ENCODE measurements at places on chromosomes 4 and X. TPM values are rescaled to one million over a fixed set of nuclear protein-coding genes. Genes with fewer than 3 reads are reported as not detected.
A peak's percentile ranks its signal among the peaks of the same experiment; 100 is the strongest.

The SLC10A3 gene
- polyA plus RNA-seq = 30.5 TPM

The TMEM131L gene
- 13.8 TPM for polyA plus RNA-seq

- H3K4me1 ChIP-seq = peaks cover 76% of the 10 kb centered on the region
- H3K27ac ChIP-seq = peak overlapping the region; percentile 92
- peaks cover 82% of the 10 kb centered on the region for H3K36me3 ChIP-seq
- no peaks in the 10 kb centered on the region for H3K27me3 ChIP-seq
These were observed 12.2 kb downstream of the WDR1 start for GRCh38 chr4:10104211-10104990.

DNA sequence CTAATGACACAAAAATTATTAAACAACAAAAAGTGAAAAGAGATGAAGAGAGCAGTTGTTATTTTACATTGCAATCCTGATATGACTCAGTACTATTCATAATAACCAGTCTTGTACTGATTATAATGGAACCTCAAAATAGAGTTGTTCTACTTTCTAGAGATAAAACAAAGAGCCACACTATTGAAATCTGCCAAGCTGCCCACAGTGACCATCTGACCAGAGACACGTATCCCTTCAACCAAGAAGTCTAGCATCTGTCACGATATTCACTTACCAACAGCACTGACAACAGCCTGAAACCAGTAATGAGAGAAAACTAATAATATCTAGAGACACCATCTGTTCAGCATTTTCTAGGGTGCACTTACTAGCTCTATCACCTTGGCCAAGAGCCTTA, 466.7 kb downstream of the NKX6-1 start:
- no peaks in the 10 kb centered on the region for H3K36me3 ChIP-seq
- H3K4me1 ChIP-seq = no peaks in the 10 kb centered on the region
- no peak overlapping the region for H3K4me3 ChIP-seq
- no peak overlapping the region for H3K27ac ChIP-seq

DNA sequence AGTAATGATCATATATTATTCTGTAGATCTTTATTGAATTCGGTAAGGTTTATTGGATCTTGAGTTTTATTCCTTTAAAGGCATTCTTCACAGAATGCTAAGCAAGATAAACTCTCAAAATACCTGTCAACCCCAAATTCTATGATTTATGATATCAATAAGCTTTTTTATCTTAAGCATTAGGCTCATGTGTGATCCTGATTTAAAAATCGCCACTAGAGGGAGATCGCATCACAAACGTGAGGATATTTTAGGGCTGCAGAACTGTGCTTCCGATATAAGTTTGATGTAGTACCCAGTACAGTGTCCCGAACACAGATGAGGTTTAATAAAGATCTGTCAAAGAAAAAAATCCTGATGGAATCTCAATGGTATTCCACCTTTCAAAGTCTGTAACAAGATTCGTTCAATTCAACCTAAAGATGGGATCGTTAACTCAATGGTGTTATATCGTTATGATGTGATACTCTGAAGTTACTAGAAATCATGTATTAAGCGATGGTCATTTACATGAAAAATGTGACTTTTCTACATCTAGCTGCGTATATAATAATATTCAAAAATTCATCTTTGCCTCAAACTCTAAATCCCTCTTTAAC, 169.0 kb downstream of the CORIN start:
- H3K27ac ChIP-seq = no peak overlapping the region
- peaks cover 9% of the 10 kb centered on the region for H3K27me3 ChIP-seq
- no peaks in the 10 kb centered on the region for H3K4me1 ChIP-seq
- DNase-seq = peak; percentile 30

GRCh38 chr4:174005422-174005821, 278.0 kb downstream of the FBXO8 start:
- H3K4me1 ChIP-seq = no peaks in the 10 kb centered on the region
- no peak overlapping the region for H3K27ac ChIP-seq
- H3K4me3 ChIP-seq = no peak overlapping the region
- DNase-seq = no peak
- H3K36me3 ChIP-seq = no peaks in the 10 kb centered on the region

DNA sequence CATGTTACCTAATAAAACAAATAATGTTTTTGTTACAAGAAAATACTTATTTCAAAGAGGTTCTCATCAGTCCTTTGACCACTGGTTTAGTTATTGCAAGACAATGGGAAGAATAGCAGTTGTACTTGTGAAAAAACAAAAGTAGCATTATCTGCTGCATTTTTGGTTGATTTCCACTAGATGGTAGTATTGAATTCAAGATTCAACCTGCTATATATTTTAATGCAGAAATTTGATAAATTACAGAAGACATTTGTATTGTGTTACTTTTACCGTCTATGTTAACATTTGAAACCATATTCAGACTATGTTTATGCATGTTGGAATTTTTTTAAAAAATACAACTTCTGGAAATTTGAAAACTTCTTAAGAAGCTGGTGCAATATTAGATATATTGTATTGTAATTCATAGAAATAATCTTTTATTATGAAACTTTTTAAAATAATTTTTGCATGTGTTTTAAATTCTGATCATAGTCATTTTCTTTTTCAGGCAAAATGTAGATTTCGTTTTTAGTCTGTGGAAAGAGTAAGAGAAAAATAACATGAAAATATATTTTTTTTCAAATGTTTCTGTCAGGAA, 56.4 kb downstream of the SPCS3 start:
- DNase-seq = peak; percentile 2
- H3K36me3 ChIP-seq = no peaks in the 10 kb centered on the region
- no peak overlapping the region for H3K4me3 ChIP-seq
- H3K27me3 ChIP-seq = peaks cover 11% of the 10 kb centered on the region
- no peaks in the 10 kb centered on the region for H3K4me1 ChIP-seq

All from naive thymus-derived CD8-positive, alpha-beta T cell (primary cell).